ENCODE measurements at places on chromosomes 13 and 19.
A peak's percentile ranks its signal among the peaks of the same experiment; 100 is the strongest.

GRCh38 chr19:48991873-48992580 is 1.1 kb downstream of the GYS1 start:
- peak; percentile 43 for DNase-seq

- no peak for DNase-seq
Measured at GRCh38 chr13:48551329-48551728, 18.4 kb upstream of the RCBTB2 start.

- DNase-seq: no peak
Measured at GRCh38 chr13:110379905-110380341, 72.8 kb downstream of the COL4A2 start.

- DNase-seq: no peak
Measured at GRCh38 chr13:84192125-84192524, 309.9 kb upstream of the SLITRK1 start.

DNA sequence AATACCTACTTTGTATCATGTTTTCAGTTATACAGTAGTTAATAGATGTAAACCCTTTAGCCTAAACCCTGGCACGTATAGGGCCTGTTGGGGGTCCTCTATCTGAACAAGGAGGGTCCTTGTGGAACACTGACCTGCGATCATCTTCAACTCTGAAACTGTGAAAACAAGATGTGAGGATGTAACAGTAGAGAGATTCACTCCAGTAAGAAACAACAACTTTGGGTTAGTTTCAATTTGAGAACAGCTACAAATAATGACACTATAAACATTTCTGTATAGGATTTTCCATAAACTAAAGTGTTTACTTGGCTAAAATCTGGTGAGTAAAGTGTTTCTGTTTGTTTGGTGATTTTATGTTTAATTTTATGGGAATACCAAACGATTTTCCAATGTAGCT is 2.1 kb downstream of the CLC start:
- DNase-seq: no peak

GRCh38 chr13:75399879-75400217 is 82.1 kb downstream of the TBC1D4 start:
- DNase-seq: no peak

DNA sequence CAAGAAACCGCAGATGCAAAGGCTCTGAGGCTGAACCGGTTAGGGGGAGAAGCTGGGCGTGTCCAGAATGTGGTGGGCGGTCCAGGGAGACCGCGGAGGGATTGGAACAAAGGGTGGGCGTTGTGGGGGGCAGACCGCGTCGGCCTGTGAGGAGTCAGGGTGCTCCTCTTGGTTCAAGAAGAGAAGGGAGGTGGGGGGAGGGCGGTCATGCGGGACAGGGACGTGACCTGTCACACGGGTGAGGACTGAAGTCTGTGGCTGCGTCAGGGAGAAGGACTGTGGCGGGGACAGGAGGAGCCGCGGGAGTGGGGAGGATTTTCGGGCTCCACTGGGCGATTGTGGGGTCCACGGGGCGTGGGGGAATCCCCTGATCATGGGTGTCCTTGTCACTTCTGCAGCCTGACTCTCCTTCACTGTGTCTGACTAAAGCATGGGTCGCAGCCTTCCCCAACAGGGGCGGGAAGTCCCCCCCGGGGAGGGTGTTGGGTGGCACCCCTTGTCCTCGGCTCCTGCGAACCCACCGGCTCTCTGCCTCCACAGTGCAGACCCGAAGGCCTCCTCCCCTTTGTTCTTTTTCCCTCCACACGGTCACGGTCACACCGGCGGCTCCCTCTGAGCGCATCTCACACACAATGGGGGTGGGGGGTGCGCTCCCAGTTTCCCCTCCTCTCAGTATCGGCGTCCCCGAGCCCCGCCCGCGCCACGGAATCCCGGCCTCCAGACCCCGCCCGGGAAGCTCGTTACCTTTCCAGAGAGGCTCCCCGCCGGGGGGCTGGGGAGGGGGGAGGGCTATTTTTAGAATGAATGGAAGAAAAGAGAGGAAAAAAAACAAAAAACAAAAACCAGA is 16.4 kb upstream of the KCNN1 start:
- peak; percentile 72 for DNase-seq

DNA sequence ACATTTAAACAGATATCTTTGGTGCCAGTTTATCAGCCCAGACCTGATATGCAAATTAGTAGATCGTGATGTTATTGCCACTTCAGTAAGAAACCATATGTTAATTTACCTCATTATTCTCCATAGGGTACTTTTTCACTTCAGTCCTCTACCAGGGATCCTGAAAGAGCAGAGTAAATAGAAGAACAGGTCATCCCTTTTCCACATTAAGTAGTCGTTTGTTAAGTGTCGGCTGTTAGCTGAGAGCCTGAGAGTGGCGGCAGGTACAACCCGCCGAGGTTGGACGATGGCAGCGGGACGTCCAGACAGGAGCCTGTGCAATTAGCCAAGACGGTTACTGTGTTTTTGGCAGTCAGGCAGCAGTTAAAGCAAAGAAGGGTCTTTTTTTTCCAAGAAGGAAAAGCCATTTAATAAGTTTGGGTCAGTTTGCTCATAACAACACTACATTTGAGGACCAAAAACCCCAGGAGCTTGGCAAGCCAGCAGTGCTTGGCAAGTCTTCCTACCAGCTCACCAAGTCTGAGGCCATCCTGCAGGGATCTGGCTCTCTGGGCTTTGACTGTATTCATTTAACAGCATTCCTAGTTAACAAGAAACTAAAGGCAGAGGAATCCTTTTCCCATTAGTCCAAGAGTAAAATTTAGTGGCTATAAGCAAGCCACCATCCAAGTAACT is 231.8 kb downstream of the SHISA2 start:
- no peak for DNase-seq

- DNase-seq: no peak
Measured at GRCh38 chr13:46229251-46229650, 17.5 kb downstream of the LRRC63 start.

DNA sequence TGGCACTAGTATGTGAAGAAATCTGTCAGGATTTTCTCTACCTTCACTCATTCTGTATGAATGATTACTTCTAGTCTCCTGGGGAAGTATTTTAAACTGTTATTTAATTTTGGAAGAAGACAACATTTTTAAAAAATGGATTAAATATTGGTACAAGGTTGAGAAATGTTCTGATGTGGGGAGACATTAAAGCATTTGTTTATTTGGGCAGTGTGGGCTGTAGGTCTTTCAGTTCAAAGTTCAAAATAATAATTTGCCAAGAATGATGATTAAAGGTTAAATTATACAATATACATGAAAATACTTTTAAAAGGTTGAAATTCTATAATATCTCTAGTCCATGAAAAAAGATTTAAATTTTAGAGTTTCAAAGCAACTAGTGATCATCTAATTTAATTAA is 194.7 kb downstream of the NHLRC3 start:
- no peak for DNase-seq

DNA sequence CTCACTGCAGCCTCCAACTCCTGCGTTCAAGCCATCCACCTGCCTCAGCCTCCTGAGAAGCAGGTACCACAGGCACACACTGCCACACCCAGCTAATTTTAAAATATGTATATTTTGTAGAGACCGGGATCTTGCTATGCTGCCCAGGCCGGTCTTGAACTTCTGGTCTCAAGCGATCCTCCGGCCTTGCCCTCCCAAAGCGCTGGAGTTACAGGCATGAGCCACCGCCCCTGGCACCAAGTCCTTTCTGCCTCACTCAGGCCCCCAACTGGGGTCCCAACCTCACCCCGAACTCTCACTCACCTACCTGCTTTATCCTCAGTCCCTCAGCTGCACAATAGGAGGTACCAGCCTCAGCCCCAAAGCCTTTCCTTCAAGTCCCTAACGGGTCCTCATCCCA is 635 bp upstream of the COL5A3 start:
- no peak for DNase-seq

DNA sequence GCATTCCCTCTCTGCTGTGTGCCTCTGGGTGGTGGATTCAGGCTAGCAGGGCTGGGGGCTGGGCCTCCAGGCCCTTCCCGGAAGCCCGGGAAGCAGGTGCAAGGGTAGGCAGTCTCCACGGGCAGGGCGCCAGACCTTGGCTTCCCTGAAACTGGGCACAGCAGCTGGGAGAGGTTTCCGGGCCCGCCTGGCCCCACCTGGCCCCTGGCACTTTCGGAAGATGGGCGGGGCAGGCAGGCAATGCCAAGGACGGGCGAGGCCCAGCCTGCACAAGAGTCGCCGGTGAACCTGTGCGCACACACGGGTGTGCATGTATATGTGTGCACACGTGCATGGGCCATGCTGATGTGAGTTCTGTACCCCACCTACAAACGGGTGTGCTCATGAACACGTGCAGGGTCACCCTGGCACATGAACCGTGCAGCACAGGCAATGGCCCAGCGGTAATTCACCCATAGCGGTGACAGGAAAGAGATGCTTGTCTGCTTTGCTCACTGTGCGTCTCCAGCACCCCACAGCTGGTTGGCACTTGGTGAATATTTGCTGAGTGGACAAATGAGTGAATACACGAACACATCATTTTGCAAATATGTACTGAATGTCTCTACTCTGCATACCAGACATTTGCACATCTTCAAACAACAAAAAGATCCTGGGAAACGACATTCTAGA is 15.3 kb downstream of the GADD45B start:
- DNase-seq: no peak

GRCh38 chr19:50447750-50448149 is 15.1 kb downstream of the MYBPC2 start:
- no peak for DNase-seq

DNA sequence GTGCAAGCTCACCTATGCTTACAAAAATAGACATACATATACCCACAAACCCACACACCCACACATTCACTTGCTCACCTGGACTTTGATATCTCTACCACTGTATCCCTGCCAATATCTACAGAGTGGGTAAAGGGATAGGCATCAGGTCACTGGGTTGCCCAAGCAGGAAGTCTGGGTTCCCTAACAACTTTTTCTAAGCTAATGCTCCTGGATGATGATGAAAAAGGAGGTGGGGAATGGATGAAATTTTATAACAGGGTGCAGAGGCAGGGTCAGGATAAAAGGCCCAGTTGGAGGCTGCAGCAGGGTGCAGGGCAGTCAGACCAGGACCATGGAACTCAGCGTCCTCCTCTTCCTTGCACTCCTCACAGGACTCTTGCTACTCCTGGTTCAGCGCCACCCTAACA is at the start of gene CYP2B6:
Gene CYP2B6 (plus strand): TSS at position 311 of the 410 bp plus-strand sequence. CDS start 24 bp downstream, at position 335.
- no peak for DNase-seq

GRCh38 chr19:58021541-58022282 is 12.1 kb upstream of the ZSCAN1 start:
- peak; percentile 56 for DNase-seq

DNA sequence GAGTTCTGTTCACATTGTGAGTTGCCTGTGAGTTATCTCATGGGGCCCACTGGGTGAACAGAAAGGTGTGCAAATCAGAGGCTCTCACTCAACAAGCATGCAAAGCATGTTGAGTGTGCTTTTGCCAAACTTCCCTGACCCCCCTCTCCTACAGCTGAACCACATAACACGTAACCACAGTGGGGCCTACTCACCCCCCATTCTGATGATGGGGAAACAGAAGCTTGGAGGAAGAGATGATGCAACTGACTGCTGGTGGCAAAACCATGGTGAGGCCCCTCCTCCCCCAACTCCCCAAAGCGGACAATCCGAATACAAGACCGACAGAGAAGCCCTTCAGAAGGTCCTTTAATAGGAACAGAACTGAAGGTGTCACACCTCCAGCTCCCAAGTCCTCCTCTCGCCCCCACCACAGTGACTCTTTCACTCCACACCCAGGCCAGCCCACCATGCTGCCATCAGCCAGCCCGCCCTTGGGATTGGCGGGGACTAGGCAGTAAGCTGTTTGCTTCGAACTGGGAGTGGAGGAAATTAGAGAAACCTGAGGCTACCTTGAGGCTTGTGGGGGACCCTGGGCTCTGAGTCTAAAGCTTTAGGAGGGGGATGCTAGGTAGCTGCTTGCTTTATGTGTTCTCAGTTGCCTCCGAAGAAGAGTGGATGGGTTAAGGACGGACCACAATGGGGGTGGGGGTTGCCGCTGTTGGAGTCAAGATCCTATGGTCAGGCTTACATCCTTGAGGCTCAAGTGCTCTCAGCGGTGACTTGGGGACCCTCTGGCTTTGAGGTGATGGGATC is 3.8 kb downstream of the ZNF784 start:
- DNase-seq: peak; percentile 64

GRCh38 chr13:106690779-106691178 is 122.8 kb upstream of the ARGLU1 start:
- no peak for DNase-seq

- DNase-seq: peak; percentile 99
Measured at GRCh38 chr19:4723595-4724514, at the start of gene DPP9. TSS of gene DPP9 (minus strand) at chr19:4723842. CDS start at chr19:4719906, 3,936 bp downstream.

GRCh38 chr13:110183910-110184309 is 123.0 kb downstream of the COL4A1 start:
- DNase-seq: no peak

- no peak for DNase-seq
Measured at GRCh38 chr13:40155201-40155600, 499.7 kb downstream of the COG6 start.

GRCh38 chr19:7701049-7701653 is 780 bp downstream of the FCER2 start:
- DNase-seq: no peak

DNA sequence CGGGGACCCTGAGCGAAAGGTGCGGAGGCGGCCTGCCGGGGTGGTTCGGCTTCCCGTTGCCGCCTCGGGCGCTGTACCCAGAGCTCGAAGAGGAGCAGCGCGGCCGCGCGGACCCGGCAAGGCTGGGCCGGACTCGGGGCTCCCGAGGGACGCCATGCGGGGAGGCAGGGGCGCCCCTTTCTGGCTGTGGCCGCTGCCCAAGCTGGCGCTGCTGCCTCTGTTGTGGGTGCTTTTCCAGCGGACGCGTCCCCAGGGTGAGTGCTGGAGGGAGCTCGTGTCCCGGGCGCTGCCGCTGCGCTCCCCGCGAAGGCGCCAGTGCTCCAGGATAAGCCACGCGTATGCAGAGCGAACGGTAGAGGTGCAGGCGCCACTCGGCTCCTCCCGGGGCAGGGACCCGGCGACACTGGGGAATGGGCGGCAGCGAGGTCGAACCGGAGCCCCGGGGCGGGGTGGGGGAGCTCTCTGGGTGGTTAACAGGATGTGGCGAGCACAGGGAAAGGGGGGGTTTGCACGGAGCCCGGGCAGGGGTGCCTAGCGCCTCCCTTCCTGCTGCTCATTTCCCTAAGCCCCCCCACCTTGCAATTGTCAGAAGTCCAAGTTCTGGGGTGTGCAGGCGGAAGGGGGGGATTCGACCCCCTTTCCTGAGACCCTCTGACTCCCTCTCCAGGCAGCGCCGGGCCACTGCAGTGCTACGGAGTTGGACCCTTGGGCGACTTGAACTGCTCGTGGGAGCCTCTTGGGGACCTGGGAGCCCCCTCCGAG is at the start of gene IL27RA:
Gene IL27RA (plus strand): TSS at position 44 of the 762 bp plus-strand sequence. CDS start 111 bp downstream, at position 155.
- peak; percentile 84 for DNase-seq

DNA sequence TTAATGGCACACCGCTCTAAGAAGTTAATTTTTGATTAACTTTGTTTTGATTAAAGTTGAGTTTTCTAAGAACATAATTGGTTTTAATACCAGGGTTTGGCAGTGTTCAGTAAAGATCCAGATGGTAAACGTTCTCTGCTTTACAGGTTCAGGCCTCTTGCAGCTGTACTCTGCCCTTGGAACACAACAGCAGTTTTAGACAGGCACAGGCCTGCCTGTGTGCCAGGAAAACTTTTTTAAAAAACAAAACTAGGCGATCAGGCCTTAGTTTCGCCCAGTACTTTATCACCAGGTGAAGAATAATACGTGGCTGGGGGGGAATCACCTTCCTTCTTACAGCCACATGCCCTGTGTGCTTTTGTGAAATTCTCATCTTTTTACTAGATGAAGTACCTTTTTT is 38.0 kb upstream of the TEX29 start:
- DNase-seq: no peak

All from CD4-positive, alpha-beta T cell treated with Interleukin-15 for 1 hour (primary cell).